ENCODE measurements at places on chromosomes 11 and 22. TPM values are rescaled to one million over a fixed set of nuclear protein-coding genes. Genes with fewer than 3 reads are reported as not detected.

GRCh38 chr22:49372530-49373288 lies 455.0 kb downstream of the BRD1 start:
- peak; percentile 93 for DNase-seq

DNA sequence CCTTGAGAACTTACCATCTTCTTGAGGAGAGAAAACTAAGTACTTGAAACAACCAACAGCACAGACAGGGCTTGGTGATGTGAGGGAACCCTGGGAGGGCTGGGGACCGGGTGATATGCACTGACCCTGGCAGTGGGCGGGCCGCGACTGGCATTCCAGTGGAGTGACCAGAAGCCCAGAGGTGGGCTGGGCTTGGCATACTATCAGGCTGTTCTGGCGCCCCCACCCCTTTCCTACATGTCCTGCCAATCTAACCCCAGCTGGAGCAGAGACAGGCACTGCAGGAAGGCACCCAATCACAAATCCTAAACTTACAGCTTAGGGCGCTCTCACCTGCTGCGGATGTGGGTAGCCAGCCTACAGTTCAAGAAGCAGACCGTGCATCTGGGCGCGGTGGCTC lies 54.0 kb upstream of the GCAT start:
- DNase-seq, result no peak

DNA sequence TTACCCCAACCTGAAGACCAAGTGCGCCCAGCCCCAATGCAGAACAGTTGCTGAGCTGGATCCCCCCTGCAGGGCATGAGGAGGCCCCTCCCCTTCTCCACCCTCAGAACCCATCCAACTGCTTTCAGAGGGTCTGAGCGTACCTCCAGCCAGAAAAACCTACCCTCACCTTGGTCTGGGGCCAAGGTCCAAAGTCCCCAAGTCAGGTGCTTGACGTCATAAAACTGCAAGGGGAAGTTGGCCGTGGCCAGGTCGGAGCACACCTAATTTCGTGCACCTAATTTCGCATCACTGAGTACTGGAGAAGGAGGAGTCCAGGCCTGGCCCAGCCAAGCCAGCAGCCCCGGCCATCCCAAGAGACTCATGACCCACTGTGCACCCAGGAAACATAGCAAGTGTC lies 289.8 kb downstream of the CTTN start:
- DNase-seq, result no peak

DNA sequence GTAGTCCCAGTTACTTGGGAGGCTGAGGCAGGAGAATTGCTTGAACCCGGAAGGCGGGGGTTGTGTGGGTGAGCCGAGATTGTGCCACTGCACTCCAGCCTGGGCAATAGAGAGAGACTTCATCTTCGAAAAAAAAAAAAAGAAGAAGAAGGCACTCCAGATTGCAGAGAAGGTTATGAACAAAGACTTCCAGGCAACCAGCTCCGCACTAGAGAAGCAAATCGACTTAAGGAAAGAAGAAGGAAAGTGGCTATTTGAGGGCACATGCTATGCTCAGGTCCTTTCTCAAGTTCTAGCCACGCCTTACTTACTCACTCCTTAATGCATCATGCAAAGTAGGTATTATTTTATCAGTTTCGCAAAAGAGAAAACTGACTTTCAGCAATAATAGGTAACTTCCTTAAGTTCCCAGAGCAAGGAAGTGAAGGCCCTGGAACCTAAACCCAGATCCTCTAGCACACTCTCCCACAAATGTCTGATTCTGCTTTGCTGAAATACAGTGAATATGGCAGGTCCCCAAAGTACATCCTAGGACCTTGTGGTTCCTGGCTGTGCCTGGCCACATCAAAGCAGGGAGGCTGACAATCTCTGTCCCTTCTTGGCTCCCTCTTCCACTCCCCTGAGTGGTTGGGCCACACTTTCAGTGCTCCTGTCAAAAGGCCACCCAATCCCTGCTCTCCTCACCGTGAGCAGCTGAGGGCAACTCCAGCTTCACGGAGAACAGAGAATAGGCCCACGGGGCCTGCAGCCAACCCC lies 14.2 kb downstream of the CD3E start:
- no peak for DNase-seq

DNA sequence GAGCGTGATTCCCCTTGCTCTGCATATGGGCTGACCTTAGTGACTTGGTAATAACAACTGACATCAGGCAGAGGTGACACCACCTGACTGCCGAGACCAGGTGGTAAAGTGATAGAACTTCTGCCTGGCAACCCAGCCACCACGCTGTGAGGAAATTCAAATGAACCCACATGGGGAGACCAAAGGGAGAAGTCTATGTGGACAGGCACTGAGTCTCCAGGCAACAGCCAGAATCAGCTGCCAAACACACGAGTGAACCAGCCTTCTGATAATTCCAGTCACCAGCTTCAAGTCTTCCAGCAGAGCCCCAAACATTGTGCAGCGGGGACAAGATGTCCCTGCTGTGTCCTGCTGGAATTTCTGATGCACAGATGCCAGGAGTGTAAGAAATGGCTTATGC lies 29.7 kb downstream of the SPATA19 start:
- no peak for DNase-seq

GRCh38 chr11:93160808-93161207 lies 37.0 kb downstream of the SLC36A4 start:
- no peak for DNase-seq

DNA sequence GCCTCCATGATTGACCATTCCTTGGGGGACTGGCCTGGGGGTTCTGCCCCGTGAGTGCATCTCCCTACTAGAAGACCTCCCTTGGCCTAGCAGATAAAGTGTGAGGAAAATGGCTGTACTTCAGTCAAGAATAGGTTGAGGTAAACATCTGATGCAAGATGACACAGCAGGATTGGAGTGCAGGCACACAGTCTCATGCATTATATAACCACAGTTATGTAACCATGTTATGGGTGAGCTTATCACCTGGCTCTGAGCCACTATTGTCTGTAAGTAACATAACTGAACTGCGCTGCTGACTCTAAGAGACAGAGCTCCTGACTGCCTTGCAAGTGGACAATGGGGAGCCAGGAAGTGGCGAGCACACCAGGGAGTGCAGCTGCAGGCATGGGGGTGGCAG lies 378.7 kb upstream of the ANO5 start:
- peak; percentile 93 for DNase-seq

- DNase-seq, result no peak
Measured at GRCh38 chr22:29251265-29251664, 16.5 kb downstream of the RHBDD3 start.

DNA sequence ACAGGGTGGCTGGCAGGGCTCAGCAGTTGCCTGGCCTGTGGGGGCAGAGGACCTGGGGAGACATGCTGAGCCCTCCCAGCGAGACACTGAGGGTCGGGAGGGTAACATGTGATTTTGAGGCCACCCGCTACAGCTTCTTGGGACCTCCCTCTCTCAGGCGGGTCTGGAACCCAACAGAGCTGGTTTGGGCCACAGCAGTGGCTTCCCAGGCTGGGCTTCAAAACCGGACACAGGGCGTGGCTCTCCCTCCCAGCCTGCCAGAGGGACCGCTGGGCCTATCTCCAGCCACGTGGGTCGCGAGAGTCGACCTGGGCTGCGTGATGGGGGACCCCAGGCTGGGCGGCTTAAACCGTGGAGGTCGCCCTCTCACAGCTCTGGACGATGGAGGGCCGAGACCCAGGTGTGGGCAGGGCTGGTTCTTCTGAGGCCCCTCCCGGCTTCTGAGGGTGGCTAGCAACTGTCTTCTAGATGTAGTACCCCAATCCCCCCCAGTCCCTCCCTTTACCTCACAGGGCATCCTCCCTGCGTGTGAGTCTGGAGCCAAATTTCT lies 91.7 kb downstream of the KCNQ1 start:
- no peak for DNase-seq

- no peak for DNase-seq
Measured at GRCh38 chr11:83150450-83150849, 6.5 kb upstream of the PCF11 start.

GRCh38 chr11:128525411-128526243 lies 61.7 kb downstream of the ETS1 start:
- peak; percentile 63 for DNase-seq

GRCh38 chr22:44259366-44260215 lies 53.2 kb downstream of the SHISAL1 start:
- no peak for DNase-seq

GRCh38 chr22:37112084-37112728 lies 2.7 kb upstream of the TMPRSS6 start:
- no peak for DNase-seq

GRCh38 chr22:49900441-49901230 lies 17.6 kb downstream of the ALG12 start:
- no peak for DNase-seq

DNA sequence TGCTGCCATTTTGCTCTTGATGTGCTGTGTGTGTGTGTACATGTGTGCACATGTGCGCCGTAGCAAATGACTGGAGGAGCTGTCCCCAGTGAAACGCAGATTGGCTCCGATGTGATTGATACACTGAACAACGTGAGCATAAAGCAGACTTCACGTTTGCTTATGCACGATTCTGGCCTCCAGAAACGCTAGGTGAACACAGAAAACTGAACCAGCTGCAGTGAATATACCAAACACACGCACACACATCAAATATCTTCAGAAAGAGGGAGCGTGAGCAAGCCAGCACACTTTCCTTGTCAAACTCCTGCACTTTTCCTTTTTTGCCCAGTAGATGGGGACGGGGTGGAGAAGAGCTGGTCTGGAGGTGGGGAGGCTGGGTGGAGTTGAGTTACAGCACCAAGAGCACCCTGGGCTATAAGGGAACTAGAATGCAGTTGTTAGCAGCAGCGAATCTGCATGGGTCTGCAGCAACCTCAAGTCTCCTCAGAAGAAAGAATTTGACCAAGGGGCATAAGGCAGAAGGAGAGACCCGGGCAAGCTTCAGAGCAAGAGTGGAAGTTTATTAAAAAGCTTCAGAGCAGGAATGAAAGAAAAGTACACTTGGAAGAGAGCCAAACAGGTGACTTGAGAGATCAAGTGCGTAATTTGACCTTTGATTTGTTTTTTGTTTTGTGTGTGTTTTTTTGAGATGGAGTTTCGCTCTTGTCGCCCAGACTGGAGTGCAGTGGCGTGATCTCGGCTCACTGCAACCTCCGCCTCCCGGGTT lies 77.8 kb upstream of the CADM1 start:
- peak; percentile 45 for DNase-seq

DNA sequence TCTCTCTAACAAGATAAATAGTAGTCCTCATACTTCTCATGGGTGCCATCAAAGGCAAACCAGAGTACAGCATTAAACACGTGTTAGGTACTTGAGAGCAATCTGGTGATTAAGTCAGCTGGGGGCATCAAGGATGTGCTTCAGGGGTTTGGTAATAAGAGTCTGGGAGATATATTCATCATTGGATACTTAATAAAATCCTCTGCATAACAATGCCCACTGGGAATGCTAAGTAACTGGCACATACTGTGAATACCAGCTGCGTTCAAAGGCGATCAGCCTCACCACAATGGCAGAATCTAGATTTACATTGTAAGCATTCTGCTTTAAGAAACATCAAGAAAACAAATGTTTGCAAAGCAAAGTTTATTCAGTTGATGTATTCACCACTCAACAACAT lies 268.6 kb upstream of the PITPNB start:
- DNase-seq, result no peak

The MRGPRF gene
- total RNA-seq, result not detected

The KIAA1671 gene
- 1.7 TPM for total RNA-seq

The MAPK12 gene
- total RNA-seq, result 37.8 TPM

The OR2D2 gene
- not detected for total RNA-seq

The MS4A13 gene
- total RNA-seq, result not detected

The PNPLA5 gene
- total RNA-seq, result not detected
